Kidney (tissue), 22 donors: ENCODE measurements at places on chromosomes 16 and 17. TPM values are rescaled to one million over a fixed set of nuclear protein-coding genes. Genes with fewer than 3 reads are reported as not detected.

DNA sequence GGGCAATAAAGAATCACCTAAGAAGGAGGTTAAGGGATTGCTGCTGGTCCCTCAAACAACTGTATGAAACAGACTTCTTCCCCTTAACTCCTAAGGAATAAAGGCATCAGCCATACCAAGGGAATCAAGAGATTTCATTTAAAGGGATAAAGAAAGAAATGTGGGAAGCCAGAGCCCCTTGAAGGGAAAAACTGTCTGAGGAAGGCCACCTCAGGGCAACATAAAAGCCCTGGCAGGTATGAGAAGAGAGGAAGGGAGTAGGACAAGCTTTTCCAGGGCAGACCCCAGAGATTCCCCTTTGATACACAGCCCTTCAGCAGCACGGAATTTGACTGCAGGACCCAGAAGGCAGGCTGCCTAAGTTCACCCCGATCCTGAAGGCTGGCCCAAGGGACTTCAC, 43.5 kb downstream of the COG7 start:
- H3K36me3 ChIP-seq, result peaks cover 21% of the 10 kb centered on the region
- H3K4me1 ChIP-seq, result no peaks in the 10 kb centered on the region
- no peaks in the 10 kb centered on the region for H3K27me3 ChIP-seq
- no peak overlapping the region for H3K27ac ChIP-seq

GRCh38 chr16:67169642-67170167, 633 bp upstream of the NOL3 start:
- peak; percentile 82 for DNase-seq
- no peaks in the 10 kb centered on the region for H3K36me3 ChIP-seq
- H3K4me1 ChIP-seq, result peaks cover 7% of the 10 kb centered on the region
- peak overlapping the region; percentile 85 for H3K27ac ChIP-seq
- H3K27me3 ChIP-seq, result peaks cover 37% of the 10 kb centered on the region

DNA sequence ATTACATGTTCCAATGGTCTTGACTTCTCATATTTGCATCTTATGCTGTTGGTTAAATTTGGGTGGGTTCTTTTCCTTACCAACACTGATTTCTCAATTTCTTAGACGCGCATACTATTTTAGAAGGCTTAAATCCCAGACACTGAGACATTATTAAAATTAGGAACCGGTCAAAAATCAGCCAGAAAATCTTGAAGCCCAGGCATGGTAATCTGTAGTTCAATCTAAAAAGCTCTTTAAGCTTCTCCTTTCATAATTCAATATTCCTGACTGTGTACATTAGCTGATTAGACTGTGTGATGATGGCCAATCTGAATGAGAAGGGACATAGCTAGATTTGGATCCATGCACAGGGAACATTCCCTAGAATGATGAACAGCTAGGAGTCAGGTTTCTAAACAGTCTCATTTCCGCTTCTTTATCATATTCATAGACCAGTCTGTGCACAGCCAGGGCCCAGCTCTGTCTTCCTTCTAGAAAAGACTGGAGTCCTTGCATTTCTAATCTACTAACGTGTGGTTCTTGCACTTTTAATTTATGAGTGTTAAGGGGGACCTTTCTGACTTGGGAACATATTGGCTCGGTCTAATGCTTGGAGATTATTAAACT, 189.3 kb downstream of the AATF start:
- H3K36me3 ChIP-seq, result no peaks in the 10 kb centered on the region
- H3K4me3 ChIP-seq, result no peak overlapping the region
- no peaks in the 10 kb centered on the region for H3K27me3 ChIP-seq
- H3K27ac ChIP-seq, result no peak overlapping the region
- no peak for DNase-seq
- no peaks in the 10 kb centered on the region for H3K4me1 ChIP-seq

The RPH3AL gene
- 55.9 TPM for total RNA-seq

DNA sequence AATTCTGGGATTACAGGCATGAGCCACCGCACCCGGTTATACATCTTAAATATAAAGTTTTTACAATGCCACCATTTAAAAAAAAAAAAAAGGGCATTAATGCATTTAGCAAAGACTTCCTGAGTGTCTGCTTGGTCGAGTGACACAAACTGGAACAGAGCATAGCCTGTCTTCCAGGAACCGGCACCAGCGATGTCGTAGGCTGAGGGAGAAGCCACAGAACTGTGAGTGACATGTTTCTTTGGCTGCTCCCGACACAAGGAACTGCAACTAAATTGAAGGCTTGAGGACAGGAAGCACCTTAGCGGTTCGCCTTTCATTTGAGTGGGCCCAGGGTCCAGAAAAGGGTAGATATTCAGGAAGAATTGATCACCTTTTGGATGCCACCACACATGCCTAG, 717.8 kb downstream of the MAF start:
- H3K36me3 ChIP-seq, result no peaks in the 10 kb centered on the region
- H3K4me1 ChIP-seq, result no peaks in the 10 kb centered on the region
- no peak for DNase-seq
- no peaks in the 10 kb centered on the region for H3K27me3 ChIP-seq

GRCh38 chr17:2393174-2393953, 7.5 kb downstream of the MNT start:
- peak overlapping the region; percentile 60 for H3K4me3 ChIP-seq
- H3K27ac ChIP-seq, result peak overlapping the region; percentile 99
- H3K4me1 ChIP-seq, result peaks cover 44% of the 10 kb centered on the region
- H3K27me3 ChIP-seq, result no peaks in the 10 kb centered on the region
- H3K36me3 ChIP-seq, result no peaks in the 10 kb centered on the region
- DNase-seq, result peak; percentile 97

DNA sequence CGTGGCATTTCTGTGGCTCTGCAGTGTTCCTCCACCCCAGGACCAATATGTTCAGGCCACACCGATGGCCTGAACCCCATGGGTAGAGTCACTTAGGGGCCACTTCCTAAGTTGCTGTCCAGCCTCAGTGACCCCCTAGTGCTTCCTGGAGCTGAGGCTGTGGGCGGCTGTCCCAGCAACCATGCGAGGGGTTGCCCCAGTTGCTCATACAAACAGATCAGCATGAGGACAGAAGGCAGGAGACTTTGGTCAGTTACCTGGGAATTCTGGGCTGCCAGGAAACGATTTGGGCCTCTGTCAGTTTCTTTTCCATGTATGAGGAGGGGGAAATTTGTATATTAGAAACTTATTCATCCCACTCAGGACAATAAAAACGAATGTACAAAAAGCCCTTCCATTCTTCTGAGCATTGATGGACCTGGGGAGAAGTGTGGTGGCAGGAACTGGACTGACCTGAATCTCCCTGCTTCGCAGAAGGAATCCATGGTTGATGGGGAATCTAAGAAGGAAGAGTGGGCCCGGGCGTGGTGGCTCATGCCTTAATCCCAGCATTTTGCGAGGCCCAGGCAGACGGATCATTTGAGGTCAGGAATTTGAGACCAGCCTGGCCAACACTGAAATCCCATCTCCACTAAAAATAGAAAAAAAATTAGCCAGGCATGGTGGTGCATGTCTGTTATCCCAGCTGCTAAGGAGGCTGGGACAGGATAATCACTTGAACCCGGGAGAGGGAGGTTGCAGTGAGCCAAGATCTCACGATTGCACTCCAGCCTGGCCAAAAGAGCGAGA, 4.9 kb upstream of the IL32 start:
- H3K36me3 ChIP-seq, result no peaks in the 10 kb centered on the region
- H3K27me3 ChIP-seq, result no peaks in the 10 kb centered on the region
- H3K4me3 ChIP-seq, result no peak overlapping the region
- DNase-seq, result no peak
- peak overlapping the region; percentile 84 for H3K27ac ChIP-seq

The TPSG1 gene
- total RNA-seq, result 3.4 TPM

The ITGAX gene
- 11.9 TPM for total RNA-seq

DNA sequence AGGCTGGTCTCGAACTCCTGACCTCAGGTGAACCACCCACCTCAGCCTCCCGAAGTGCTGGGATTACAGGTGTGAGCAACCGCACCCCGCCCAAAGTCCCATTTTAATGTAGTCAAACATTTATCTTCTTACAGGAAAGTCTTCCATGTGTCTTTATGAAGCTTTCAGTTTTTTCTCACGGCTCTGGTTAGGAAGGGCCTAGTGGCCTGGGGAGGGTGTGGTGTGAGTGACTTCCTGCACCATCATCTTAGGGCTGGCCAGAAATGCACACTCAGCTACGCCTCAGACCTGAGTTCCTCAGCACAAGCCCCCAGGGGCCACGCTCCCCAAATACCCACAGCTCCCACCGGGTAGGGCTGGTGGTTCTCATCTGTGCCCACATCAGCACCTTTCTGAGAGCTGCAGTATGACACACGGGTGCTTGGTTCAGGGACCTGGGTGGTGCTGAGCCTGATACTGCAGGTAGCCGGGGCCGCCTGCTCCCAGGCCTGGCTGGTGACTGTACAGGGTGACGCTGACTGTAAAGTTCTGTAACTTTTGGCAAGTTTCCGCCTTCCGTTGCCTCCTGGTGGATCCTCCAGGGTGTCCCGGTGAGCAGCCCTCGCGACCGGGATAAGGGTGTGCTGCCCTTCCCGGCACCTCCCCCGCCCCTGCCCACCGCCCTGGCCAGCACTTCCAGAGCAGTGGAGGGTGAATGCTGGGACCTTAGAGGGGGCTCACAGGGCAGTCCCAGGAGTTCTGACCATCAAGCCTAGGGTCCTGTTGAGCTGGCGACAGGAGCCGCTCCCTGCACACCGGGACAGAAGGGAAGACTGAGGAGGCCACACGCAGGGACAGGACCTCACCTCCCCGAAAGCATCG, 52.5 kb downstream of the ZNF778 start:
- DNase-seq, result no peak
- no peak overlapping the region for H3K4me3 ChIP-seq
- H3K27ac ChIP-seq, result no peak overlapping the region
- peaks cover 2% of the 10 kb centered on the region for H3K4me1 ChIP-seq
- H3K36me3 ChIP-seq, result peaks cover 9% of the 10 kb centered on the region
- no peaks in the 10 kb centered on the region for H3K27me3 ChIP-seq

The CHD9NB gene
- 26.2 TPM for total RNA-seq

GRCh38 chr16:65316808-65317207, 194.9 kb upstream of the CDH11 start:
- H3K27me3 ChIP-seq, result no peaks in the 10 kb centered on the region
- no peaks in the 10 kb centered on the region for H3K36me3 ChIP-seq
- DNase-seq, result no peak

DNA sequence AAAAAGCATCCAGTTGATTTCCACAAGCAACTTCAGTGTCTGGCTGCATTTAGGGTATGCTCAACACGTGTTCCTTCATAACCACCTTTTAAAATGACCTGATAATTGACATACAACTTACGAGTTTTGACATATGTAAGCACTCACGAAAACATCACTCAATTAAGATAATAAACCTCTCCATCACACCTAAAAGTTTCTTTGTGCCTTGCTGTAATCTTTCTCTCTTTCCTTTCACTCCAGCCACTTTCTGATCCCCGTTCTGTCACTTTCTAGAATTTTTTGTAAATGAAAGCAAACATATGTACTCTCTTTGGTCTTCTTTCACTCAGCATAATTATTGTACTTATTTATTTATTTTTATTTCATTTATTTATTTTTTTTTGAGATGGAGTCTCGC, 20.7 kb upstream of the UBE2G1 start:
- H3K36me3 ChIP-seq, result no peaks in the 10 kb centered on the region
- no peak overlapping the region for H3K4me3 ChIP-seq
- H3K4me1 ChIP-seq, result no peaks in the 10 kb centered on the region
- DNase-seq, result no peak

The SECTM1 gene
- 87.5 TPM for total RNA-seq

The TEDC2 gene
- 1.4 TPM for total RNA-seq

The SPNS3 gene
- total RNA-seq, result 1.4 TPM

The DBF4B gene
- 3.5 TPM for total RNA-seq

GRCh38 chr17:32873114-32873513, 3.8 kb downstream of the MYO1D start:
- no peaks in the 10 kb centered on the region for H3K4me1 ChIP-seq
- no peaks in the 10 kb centered on the region for H3K27me3 ChIP-seq
- no peaks in the 10 kb centered on the region for H3K36me3 ChIP-seq

The C16orf96 gene
- 0.16 TPM for total RNA-seq

DNA sequence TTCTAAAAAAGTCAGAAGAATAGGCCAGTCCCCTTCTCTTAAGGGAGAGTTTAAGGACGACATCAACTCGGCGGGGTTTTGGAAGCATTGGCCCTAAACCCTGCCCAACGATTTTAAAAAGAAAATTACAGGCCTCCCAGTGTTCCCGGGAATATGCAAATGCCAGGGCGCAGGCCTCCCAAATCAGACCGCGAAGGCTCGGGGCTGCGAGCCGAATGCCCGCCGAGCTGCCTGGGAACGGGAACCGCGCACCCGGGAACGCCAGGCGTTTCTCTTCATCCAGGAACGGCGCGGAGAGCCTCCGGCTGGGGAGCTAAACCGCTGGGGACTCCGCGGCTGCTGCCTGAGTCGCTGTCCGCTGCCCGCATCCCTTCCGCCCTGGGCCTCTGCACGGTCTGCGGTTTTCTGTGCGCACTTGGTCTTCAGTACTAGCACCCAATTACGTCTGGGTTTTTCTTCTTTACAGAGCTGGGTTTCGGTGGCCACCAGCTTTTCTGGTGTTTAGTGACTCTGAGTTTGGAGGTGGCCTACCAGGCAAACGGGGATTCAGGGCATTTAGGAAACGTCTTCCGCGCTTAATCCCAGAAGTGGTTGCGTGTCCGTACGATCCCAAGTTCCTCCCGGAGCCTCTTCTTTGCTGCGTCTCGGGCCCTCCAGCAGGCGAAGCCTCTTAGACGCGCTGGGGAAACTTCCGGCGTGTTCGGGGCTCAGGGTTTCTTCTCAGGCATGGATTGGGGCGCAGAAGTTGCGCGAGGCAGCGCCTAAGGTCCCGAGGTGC, 5.7 kb downstream of the IRX5 start:
- peak; percentile 68 for DNase-seq
- no peaks in the 10 kb centered on the region for H3K36me3 ChIP-seq
- H3K4me1 ChIP-seq, result no peaks in the 10 kb centered on the region
- no peak overlapping the region for H3K4me3 ChIP-seq

DNA sequence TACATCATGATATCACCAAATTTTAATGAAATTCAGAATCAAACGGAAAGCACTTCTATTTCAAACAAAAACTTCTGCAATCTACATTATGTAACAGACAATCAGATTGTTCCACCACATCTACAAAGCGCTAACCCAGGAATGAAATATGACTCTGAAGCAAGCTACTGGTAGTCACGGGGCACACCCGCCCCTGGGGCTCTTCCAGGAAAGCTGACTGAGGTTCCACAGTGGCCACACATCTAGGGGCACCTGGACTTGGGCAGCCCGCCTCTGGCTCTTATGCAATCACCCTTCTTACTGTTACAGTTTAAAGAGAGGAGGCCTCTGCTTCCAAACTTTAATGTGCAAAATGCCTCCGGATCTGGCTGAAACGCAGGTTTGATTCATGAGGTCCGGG, 27.5 kb downstream of the ZCCHC14 start:
- peaks cover 5% of the 10 kb centered on the region for H3K4me1 ChIP-seq
- H3K27me3 ChIP-seq, result no peaks in the 10 kb centered on the region
- peaks cover under 1% of the 10 kb centered on the region for H3K36me3 ChIP-seq
- peak; percentile 55 for DNase-seq
